Stimulated activated CD4-positive, alpha-beta T cell treated with anti-CD3 and anti-CD28 coated beads, Interleukin-12 subunit alpha, Interleukin-12 subunit beta, amount 100 ng/mL, for 24 hours (primary cell): ENCODE measurements at places on chromosomes 3 and 15.

GRCh38 chr3:86948822-86949221, 42.1 kb downstream of the VGLL3 start:
- DNase-seq: no peak

GRCh38 chr3:36476286-36476942, 96.1 kb downstream of the STAC start:
- no peak for DNase-seq

GRCh38 chr3:129836381-129837064, 57.0 kb downstream of the TMCC1 start:
- no peak for DNase-seq

GRCh38 chr3:4674216-4674615, 181.1 kb downstream of the ITPR1 start:
- no peak for DNase-seq

DNA sequence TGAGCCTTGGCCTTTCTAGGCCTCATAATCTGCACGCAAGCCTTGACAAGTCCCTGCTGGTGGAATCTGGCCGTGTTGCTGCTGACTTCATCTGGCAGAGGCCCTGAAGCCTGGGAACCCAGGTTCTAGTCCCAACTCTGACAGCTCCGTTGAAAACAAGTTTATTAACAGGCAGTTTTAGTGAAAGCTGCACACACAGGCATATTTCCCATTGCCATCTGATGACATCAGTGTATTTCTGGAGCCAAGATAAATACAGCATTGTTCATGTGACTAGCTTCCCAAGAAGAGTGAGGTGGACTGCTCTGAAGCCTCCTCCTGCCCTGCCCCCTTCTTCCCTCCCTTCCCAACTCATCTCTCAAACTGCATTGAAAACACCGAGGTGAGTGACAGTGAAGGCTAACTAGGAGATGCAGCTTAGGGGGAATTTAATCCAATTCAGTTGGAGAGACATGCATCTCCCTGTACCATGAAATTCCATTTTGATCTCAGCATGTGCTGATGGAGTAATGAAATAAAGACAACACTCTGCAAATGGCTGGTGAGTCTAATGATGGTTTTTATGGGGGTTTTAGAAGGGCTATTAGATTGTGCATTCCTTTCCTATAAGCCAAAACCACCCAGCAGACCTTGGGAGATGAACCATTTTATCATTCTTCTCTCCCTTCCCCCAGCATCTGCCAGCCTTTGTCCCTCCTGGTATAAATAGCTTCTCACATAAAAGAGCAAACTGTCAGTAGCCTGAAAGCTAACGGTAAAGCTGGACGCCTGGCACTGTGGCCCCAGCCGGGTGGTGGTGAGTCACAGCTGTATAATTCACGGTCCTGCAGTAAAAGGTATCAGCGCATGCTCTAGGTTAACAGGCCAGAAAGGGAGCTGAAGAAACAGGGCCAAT, 38.0 kb downstream of the PRICKLE2 start:
- no peak for DNase-seq

GRCh38 chr3:72395776-72396311, 452.4 kb downstream of the SHQ1 start:
- no peak for DNase-seq

GRCh38 chr15:60781211-60781713, 302.3 kb upstream of the ICE2 start:
- DNase-seq: no peak

GRCh38 chr15:88745065-88745464, 58.2 kb upstream of the ACAN start:
- DNase-seq: no peak

DNA sequence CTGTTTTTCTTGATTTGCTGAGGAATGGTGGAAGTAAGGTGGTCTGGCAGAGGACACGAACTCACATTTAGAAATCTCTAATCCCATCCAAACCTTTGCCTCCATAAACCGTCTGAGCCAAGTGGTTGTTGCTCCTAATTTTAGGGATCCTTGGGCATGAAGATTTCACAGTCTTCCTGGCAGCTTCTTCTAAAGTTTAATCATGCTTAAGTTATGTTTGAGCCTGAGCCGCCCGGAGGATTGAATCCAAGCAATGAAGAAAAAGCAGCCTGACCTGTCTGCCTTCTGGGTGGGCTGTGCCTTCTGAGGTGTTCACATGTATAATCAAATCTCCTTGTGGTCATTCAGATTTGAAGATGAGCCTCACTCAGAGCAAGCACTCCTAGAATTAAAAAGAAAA, 249.0 kb downstream of the CD47 start:
- DNase-seq: no peak

- DNase-seq: no peak
These were observed 283.1 kb upstream of the ATP10A start for GRCh38 chr15:26146202-26146601.

DNA sequence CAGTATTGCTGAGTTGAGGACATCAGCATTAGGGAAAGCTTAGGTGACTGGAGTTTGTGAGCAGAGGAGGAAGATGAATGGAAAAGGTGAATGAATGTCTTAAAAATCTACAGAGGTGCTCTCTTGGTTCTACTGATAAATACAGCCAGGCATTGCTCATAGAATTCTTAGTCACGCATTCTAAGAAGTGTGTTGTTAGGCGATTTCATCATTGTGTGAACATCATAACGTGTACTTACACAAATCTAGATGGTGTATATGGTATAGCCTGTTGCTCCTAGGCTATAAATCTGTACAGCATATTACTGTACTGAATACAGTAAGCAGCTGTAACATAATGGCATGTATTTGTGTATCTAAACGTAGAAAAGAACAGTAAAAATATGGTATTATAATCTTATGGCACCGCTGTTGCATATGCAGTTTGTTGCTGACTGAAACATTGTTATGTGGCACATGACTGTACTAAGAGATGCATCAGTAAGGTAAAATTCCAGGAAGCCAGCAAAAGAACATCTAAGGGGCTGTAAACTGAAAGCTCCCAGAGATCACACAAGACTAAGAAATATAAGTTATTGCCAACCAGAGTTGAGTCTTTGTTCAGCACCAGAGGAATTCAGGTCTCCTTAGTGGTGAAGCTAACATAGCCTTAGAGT, 42.9 kb upstream of the ASB14 start:
- no peak for DNase-seq

DNA sequence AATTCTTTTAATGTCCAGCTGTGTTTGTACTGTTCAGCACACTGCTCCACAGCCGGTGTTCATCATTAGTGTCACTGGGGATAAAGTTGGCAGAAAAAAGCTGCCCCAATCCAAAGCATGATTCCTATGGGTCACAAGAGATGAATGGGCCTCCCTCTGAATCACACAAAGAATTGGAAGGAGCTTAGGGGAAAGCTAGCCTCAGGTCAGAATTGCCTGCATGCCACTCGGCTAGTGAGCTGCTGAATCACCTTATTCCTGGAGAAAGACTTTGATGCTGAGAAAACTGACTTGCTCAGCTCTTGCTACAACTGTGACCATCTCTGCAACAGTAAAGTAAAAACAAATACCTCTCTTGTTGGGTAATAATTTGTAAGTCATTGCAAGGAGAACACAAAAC, 3.5 kb downstream of the CCK start:
- no peak for DNase-seq

GRCh38 chr15:66646308-66646707, 55.7 kb upstream of the SMAD6 start:
- DNase-seq: no peak

DNA sequence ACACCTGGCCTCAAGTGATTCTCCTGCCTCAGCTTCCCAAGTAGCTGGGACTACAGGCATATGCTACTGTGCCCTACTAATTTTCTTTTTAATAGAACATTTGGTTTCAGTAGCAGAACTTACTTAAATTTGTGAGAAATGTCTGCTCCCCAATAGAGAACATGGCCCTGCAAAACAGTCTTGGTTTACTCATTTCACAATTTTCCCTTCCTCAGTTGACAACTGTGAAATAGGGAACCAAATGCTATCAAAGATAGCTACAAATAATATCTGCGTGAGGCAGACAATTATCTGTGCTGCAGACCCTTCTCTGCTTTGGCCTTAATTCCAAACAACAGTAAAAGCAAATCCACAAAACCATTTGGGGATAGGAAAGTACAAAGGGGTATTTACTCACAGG, 22.6 kb downstream of the METTL6 start:
- DNase-seq: no peak

DNA sequence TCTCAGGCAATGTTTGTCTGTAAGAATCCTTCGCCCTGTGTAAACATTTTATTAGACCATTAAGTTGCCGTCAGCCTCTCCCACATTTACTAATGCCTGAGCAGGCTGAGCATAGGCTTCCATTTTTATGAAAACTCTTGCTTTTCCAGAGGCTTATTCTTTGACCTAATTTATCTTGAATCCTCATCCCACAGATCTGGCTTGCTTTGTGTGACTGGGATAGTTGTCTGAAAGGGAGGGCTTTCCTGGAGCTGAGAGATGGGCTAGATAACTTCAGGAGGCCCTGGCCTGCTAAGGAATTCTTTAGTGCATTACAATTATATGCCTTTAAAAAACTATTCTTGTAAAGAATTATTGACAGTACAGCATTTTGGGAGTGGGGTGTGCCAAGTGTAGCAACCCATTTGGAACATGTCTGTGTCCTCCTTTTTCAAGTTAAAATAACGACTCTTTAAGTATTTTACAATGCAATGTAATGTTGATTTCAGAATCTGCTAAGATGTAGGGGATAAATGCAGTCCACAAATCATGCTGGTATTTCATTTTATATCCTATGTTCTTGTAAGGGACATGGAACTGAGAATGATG, 52.4 kb downstream of the EEFSEC start:
- DNase-seq: no peak

- DNase-seq: no peak
These were observed 6.4 kb downstream of the CLN6 start for GRCh38 chr15:68223171-68223570.

GRCh38 chr3:19427422-19428149, 279.3 kb downstream of the KCNH8 start:
- no peak for DNase-seq

GRCh38 chr3:69776920-69777581, 37.8 kb downstream of the MITF start:
- DNase-seq: no peak
